ENCODE measurements at places on chromosomes 5 and 9.

- no peak for DNase-seq
These were observed 37.4 kb downstream of the LHFPL2 start for GRCh38 chr5:78611126-78611605.

GRCh38 chr5:10684303-10685086 lies 76.5 kb downstream of the DAP start:
- no peak for DNase-seq

- no peak for DNase-seq
These were observed 150.8 kb downstream of the MEF2C start for GRCh38 chr5:88732181-88732633.

DNA sequence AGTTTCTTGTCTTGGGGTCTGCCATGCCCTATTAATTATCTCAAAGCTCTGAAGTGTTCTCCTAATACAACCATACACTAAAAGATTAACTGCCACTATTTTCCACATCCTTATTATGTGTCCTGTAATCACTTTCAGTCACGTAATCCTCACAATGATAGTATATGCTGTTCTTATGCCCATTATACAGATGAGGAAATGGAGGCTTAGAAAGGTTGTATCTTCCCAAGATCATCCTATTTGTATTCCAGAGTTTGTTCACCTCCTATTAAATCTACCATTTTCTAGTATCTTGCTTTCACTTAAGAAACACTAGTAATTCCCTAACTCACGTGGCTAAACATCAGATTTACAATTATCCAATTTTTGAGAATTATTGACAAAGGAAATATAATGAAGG lies 2.9 kb upstream of the ARHGEF28 start:
- DNase-seq, result no peak

DNA sequence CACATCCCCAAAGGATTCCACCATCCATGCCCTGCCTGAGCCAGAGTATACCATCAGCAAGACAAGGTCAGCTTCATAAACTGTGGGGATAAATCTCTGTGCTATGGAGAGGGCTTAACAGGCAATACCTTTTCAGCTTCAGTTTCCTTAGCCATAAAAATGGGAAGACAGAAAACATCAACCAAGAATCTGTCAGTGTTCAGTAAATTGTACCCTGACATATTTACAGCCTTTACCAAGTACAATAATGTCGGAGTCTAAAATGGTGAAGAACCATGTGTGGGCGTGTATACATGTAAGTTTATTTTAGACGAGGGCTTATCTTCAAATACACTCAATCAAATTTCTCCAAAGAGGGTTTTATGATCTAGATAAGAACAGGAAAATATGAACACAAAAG lies 94.7 kb downstream of the ELAVL2 start:
- DNase-seq, result no peak

DNA sequence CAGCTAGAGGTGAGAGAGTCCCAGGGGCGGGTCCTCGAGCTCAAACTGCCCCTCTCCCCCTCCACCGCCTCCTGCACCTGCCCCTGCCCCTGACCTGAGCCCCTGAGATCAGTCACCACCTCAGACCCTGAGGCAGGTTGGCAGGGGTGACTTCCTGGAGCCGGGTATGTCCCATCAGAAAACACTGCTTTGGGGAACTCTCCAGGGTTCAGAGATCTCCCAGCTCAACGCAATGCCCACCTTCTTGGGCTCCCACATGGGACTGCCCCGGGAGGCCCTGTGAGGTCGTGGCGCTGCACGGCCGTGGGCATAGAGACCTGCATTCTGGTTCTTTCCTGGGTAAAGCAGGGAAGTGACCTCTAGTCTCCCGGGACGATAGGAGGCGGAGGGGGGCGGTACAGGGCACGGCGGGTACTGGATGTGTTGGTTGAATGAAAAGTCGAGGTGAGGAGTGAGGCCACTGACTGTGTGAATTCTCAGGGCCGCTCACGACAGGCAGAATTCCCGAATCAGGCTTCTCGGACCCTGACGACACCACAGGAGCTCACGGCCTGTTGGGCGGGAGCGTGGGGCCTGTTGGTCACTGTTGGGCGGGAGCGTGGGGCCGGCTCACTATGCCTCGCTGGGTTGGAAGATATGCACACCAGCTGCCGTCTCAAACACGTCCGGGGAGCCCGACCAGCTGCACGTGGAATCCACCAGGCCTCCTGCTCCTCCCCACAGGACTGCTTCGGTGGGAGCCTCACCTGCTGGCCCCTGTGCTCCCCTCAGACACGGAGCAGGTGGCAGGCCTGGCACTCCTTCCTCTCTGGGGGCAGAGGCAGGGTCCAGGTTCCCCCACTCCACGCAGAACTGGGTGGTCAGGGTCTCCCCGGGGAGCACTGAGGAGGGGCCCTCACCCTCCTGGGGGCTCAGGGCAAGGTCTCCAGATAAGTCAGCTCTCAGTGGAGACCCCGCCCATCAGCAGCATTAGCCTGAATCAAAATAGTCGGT lies 178.0 kb upstream of the PPP1R26 start:
- DNase-seq, result no peak
